SIG-M5 (cell line): ENCODE measurements at places on chromosomes 16 and 17.

DNA sequence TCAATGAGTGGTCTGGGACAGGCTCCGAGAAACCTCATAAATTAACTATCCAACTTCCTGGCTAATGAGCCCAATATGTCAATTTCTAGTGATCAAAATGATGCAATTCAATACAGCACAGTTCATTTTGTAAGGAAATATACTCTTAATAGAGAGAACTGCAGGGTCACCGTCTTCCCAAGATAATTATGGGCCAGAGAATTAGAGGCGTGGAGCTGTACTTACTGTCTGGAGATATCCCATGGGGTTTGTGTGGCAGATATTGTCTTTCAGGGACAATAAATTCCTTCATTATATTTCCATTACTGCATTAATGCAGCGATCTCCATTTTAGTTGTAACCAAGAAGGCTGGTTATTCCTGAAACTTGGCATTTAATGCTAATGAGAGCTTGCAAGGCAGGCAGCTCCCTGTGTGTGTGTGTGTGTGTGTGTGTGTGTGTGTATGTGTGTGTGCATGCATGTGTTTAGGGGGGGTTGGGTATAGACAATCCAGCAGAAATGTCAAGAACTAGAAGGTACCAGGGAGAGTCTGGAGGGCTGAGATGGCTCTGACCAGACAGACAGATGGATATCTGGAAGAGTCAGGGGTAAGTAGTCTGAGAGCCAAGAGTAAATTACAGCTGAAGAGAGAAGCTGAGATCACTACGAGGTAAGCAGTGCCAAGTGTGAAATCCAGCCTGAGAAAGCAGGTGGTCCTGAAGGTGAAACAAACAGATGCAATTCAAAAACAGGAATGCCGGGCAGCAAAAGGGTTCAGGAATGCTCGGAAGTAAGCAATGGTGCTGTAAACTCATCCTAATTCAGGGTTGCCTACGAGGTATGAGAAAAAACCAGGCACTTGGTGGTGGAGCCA lies 393.0 kb downstream of the CA10 start:
- no peak for DNase-seq

GRCh38 chr17:794876-795275 lies 12.7 kb downstream of the MRM3 start:
- DNase-seq, result no peak

DNA sequence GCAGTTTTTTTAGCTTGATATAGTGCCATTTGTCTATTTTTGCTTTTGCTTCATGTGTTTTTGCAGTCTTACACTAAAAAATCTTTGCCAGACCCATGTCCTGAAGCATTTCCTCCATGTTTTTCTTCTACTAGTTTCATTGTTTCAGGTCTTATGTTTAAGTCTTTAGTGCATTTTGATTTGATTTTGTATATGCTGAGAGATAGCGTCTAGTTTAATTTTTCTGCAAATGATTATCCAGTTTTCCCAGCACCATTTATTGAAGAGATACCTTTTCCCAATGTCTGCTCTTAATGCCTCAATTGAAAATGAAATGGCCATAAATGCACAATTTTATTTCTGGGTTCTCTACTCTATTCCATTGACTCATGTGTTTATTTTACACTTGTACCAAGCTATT lies 40.8 kb upstream of the NACA2 start:
- DNase-seq, result no peak

DNA sequence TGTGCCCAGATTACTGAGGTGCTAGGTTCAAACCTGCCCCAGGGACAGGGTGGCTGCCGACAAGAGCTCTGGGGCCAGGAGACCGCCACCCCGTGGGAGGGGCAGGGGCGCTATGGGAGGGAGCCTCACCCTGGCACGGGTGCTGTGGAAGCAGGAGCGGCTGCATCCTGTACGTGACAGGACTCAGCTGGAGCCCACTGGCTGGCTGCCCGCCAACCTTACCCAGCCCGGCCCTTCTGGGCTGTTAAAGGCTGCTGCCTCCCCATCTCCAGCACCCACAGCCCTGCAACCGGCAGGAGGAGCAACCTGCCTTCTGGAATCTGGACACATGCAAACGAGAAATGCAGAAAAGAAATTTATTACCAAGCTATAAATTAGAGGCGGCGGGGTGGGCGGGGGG lies 11.2 kb downstream of the PAM16 start:
- DNase-seq, result no peak

DNA sequence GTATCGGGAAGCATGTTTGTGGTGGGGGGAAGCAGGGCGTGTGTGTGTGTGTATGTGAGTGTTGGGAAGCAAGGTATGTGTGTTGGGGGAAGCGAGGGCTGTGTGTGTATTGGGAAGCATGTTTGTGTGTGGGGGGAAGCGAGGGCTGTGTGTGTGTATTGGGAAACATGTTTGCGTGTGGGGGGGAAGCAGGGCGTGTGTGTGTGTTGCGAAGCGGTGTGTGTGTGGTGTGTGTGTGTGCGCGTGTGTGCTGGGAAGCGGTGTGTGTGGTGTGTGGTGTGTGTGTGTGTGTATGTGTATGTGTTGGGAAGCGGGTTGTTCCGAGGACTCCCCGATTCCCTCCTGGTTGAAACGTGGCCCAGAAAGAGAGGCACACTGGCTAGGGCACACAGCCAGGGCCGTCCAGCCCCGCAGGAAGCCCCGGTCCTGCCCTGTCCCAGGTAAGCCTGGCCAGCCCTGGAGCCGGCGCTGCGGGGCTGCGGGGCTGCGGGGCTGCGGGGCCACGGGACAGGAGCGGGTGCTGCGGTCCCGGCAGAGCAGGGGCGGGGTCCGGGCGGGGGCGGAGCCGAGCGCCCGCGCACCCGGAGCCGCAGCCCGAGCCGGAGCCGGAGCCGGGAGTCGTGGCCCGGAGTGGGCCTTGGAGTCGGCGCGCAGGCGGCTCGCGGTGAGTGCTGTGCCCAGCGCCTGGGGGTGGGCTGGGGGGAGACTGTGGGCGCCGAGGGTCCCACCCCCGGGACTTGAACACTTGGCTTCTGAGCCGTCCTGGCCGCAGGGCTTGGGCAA lies at the start of gene NOD2:
Gene NOD2 (plus strand): TSS at position 608 of the 783 bp plus-strand sequence. CDS start 5,890 bp downstream, outside the sequence.
- DNase-seq, result no peak

DNA sequence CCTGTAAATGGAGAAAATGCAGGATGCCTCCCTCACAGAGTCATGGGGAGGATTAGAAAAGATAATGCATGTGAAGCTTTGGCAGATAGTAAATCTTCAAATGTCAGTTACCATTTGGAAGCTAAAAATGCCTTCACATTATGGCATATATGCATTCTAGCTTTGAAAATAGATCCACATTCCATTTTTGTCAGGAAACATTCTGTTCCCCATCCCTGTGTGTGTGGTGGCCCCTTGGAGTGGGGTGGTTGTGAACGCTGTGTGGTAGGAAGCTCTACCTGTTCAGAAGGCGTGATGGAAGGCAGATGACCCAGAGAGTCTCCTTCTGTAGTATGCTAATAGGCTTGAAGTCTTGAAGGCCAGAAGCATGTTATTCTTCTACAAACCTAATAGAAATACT lies 242.0 kb downstream of the HAPSTR1 start:
- no peak for DNase-seq

GRCh38 chr16:6837722-6838121 lies 494.9 kb upstream of the RBFOX1 start:
- no peak for DNase-seq

GRCh38 chr17:29526322-29526721 lies 40.5 kb downstream of the ABHD15 start:
- no peak for DNase-seq

DNA sequence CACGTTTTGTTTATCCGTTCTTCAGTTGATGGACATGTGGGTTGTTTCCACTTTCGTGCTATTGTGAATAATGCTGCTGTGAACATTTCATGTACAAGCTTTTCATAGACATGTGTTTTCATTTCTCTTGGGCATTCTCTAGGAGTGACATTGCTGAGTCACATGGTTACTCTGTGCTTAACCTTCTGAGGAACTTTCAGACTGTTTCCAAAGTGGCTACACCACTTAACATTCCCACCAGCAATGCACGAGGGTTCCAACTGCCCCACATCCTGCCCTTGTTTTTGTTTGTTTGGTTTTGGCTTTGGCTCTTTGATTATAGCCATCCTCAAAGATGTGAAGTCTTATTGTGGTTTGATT lies 14.2 kb upstream of the PEMT start:
- no peak for DNase-seq

DNA sequence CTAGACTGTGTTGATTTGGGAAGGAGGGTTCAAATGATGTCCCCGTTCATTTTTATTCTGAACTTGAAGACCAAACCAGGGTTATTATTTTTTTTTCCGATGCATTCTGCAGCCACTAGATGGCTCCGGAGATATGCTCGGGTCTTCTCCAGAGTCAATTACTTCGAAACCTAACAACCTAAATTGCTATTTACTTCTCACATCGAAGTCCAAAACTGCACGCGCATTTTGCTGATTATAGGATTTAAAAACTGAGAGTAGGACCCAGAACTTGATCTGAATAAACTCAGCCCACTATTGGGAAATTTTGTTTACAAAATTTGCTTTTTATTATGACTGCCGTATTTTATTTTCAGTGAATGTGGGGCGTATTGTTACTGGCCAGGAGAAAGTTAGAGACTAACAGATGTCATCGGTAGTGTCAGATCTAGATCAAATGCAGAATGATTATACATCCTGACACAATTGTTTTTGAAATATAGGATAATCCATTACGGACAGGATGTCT lies 263.8 kb downstream of the HS3ST3A1 start:
- no peak for DNase-seq
